ENCODE measurements at places on chromosomes 6 and 20.

- DNase-seq: no peak
These were observed 89.5 kb downstream of the UBE3D start for GRCh38 chr6:82976179-82976578.

- DNase-seq: no peak
These were observed 27.9 kb upstream of the RTF2 start for GRCh38 chr20:56440346-56441007.

DNA sequence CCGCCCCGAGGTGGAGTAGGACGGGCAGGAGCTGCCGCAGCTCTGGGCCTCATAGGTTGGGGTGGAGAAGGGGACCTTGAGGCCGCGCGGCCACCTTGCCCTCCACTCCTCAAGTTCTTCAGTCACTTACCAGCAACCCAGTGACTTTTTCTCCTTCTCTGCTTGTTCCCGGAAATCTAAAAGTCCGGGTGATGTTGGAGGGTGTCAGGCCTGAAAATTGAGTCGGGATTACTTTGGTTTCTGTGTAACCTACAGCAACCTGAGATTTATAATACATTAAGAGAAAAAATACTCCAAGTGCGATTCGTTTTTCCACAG is 338 bp downstream of the RWDD1 start:
- DNase-seq: no peak

GRCh38 chr6:36510365-36510764 is 36.9 kb downstream of the STK38 start:
- no peak for DNase-seq

DNA sequence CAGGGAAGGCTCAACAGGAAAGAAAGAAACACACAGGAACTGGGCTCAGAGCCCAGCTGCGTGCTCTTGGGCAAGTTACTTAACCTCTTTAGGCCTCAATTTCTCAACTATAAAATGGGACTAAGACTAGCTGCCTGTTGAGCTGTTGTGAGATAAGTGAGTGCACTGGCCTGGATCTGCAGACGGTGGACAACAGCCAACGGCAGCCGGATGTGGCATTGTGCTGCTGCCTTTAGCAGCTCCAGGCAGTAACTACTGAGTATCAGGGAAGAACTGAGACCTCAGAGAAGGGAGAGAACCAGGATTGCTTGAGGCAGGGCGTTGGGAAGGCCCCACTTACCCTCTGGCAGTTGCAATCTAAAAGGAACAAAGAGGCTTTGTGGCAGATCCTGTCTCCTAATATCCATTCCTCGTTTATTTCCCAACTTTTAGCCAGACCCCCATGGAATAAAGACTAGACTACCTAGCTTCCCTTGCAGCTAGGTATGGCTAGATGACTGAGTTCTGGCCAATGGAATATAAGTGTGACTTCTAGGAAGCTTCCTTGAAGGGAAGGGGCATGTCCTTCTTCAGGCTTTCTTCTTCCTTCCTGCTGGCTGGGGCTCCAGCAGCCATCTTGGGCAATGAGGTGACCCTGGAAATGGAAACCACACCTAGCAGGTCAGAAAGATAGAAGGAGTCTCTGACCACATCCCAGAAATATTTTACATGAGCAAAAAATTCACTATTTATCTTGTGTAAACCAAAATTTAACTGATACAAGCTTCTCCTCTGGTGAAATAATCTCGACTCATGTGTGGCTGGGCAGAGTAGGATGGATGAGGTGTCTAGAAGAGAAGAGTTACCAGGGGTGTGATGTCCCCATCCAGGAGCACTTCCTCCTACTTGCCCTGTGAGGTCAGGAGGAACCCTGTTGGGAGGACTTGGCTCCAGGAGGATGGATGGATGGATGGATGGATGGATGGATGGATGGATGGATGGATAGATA is 67.6 kb downstream of the MRPL14 start:
- no peak for DNase-seq

- no peak for DNase-seq
These were observed 221.9 kb upstream of the OPRM1 start for GRCh38 chr6:153817173-153817572.

DNA sequence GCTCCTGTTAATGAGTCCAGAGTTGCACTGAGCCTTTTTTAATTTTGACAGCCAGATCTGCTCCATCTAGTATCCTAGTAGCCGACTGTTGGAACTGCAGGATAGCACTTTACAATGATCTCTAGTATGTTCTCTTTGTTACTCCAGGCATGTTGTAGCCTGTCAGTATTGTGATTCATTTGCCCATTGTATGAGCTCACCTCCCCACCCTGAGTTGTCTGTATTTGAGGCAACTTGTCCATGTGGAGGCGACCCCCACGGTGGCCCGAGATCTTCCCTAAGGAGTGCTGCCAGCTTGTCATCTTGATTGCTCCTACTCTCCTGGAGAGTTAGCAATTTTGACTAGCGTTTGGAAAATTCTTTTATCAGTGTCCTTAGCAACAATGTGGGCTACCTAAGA is 67.2 kb downstream of the DHX35 start:
- DNase-seq: no peak

DNA sequence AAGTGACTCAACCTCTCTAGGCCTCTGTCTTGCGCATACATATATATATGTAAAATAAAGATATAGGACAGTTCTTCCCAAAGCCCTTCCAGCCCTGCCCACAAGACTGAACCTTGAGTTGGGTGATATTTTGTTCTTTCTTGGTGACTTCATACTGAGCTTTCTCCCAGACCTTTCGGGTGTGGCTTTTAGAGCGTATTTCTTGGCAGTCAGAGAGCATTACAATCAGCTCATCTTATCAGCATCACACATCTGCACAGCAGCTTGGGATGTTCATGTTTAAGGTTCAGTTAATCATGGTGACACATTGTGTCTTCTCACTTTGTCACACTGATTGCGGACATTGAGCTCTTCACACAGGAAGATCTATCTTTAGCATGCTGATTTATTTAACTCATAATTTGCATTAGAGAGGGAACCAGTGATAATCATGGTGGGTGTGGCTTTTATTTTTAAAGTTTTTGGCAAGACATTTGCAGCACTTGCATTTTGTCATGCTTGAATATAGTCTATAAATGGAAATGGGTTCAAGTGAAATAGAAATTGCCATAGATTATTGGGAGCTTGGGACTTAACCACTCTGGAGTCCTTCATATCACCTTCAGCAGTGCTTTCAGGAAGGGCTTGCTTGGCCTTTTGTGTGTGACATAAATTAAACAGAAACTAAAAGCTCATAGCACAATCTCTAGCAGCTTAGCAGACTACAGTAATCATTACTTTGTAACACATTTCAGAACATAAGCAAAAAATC is 8.3 kb downstream of the KIF3B start:
- no peak for DNase-seq

GRCh38 chr6:165729307-165729936 is 66.4 kb upstream of the PDE10A start:
- no peak for DNase-seq

DNA sequence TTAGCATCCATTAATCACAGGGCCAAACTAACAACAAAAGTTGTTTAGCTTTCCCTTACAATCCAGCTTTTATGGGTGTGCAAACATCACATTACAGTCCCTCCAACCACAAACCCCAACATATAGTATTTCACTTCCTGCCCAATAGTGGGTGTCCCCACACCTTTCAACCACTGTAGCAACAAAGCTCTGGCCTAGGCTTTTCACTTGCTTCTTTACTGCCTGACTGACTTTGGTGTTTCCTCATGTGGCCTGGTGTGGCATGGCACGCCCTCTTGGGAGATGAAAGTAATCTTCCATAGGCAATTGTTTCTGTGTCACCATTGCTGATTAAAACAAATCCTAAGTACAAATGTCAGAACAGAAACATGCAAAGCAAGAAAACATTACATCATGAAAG is 46.3 kb downstream of the MCM8 start:
- DNase-seq: no peak

DNA sequence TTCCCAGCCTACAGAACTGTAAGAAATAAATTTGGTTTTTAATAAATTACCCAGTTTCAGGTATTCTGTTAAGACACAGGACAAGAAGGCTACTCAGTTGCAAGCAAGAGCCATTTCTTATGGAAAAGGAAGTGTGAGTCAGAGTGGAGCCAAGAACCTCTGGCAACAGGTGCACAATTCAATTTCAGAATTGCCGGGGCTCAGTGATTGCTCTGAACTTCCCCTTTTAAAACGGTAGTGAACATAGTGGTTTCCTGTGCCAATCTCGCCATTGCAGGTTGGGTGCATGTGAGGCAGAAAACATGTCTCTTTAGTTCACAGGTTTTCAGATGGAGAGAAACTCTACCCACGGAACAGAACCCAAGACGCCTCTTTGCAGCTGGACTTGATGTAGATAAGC is 16.4 kb downstream of the PIGT start:
- no peak for DNase-seq

GRCh38 chr6:55136916-55137315 is 37.4 kb upstream of the HCRTR2 start:
- no peak for DNase-seq

DNA sequence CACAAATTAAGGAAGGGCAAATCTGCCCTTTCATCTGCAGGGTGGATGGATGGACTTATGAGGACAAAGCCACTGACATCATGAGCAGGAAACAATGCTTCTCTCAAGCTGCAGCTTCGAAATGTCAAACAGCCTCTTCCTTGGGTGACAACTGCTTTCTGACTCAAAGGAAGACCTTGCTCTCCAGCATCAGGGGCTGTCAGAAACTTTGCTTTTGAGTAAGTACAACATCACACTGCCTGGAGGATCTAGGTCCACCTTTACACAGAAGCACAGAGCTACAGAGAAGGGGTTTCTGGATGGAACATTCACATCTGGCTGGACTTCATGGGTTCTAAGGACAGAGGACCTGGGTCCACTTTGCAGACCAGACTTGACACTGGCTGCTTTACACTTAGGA is 5.9 kb downstream of the CST1 start:
- DNase-seq: no peak
